ENCODE measurements at places on chromosomes 6 and 20.

- DNase-seq = no peak
Measured at GRCh38 chr6:44858998-44859397, 469.1 kb upstream of the RUNX2 start.

DNA sequence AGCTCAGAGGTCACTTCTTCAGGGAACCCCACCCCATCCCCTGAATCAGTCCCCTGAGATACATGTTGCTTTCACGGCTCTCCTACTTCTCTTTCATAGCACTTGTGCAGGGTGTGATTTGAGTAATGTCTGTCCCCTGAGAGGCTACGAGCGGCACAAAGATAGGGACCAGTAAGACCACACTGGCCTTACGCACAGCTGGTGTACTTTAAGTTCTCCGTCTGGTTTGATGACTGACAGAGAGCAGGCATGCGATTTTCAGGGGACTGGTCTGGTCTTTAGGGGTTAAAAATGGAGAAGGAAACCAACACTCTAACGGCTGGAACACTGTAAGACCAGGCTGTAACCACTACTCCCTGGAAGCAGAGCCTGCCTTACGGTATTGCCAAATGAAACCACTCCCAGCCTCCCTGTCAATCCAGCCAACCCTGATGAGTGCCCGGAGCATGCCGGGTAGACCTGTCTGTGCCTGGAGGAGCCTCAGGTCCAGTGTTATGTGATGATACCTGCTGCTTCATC lies 47.1 kb downstream of the ELMO2 start:
- no peak for DNase-seq

GRCh38 chr6:28211840-28212509 lies 13.1 kb upstream of the ZSCAN9 start:
- DNase-seq = no peak

DNA sequence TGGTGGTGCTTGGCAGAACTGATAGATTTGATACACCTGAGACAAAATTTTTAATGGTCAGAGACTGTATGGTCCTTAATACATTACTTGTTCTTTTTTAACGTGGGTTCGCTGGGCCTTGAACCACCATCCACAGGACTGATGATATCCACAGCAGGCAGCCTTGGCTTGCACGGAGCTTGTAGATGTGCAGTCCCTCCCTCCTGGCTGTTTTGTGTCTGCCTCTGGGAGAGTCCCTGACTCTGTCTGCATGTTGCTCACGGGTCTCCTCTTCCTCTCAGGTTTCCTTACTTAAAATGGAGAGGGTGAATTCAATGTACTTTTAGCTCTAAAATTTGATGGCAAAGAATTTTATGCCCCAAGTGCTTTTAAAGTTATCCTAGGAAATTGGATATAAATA lies 17.5 kb downstream of the KIF25 start:
- no peak for DNase-seq

- DNase-seq = no peak
Measured at GRCh38 chr6:167553736-167554119, 228.8 kb downstream of the TTLL2 start.

DNA sequence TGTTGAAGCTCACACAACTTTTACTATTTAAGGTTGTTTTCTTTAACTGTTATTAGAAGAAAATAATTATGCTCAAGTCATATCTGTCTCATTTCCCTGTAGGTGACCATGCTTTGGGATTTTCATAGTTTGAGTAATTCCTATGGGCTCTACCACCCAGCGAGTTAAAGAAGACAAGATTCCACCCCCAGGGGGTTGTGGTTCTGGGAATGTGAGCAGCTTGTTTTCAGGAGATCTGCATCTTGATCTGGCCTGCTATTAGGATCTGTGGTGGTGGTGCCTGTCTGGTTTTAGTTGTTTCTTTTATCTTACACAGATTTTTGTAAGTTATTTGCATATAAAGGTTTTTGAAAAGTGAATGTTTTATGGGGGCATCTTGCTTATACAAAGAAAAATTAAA lies 20.2 kb upstream of the REV3L start:
- no peak for DNase-seq

DNA sequence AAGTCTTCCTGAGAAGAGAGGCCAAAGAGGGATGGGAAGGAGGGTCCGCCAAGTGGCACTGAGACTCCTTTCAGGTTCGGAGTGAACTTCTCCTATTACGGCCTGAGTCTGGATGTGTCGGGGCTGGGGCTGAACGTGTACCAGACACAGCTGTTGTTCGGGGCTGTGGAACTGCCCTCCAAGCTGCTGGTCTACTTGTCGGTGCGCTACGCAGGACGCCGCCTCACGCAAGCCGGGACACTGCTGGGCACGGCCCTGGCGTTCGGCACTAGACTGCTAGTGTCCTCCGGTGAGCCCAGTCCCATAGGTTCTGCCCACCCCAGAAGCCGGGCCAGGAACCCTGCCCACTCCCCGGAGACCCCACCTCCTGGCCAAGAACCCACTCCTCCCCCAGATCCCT lies 4.1 kb downstream of the SLC22A7 start:
- DNase-seq = no peak

GRCh38 chr6:135268740-135269139 lies 87.6 kb downstream of the MYB start:
- no peak for DNase-seq

GRCh38 chr20:4162766-4163165 lies 147.4 kb upstream of the RNF24 start:
- DNase-seq = no peak

DNA sequence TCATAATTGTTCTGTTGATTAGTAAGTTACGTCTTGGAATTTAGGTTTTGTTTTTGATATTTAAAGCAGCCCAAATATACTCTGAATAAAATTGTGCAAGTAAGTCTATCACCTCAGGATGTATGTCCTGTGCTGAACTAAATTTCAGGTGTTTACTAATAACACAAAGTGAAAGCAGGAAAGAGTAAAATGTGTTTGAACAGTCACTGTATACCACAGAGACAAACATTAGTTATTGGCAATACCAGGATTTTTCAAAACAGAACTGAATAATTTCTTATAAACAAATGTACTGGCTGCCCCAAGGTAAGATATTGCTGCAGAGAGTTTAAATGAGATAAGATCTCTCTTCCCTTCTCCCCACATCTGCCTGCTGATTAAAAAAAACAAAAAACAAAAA lies 404.7 kb upstream of the RUNX2 start:
- DNase-seq = no peak

DNA sequence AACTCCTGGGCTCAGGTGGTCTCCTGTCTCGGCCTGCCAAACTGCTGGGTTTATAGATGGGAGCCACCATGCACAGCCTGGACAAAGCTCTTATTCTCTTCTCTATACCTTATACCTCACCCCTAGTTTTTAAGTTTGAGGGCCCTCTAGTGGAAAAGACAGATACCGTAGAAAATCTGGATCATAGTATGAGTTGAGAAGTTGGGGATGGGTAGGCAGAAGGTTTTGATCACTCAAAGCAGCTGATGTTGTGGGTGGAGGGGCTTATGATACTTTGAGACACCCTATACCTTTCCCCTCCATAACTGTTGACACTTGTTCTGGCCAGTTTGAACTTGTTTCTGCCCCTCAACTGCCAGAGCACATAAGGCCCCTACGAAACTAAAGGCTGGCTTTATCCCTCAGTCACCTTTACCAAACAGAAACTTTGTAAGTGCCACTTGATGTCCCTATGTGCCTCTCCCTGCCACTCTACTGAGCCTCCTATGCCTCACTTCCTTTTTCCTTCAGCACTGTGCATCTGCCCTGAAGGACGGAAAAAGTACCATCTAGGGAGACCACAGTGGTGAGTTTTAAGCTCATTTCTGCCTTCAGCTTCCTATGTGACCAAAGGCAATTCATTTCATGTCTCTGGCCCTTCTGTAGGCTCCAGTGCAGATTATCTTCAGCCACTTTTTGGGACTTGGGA lies 28.6 kb downstream of the RALY start:
- no peak for DNase-seq

All from NCI-H1417 treated with DMSO at 0.1 percent for 48 hours (cell line).